ENCODE measurements at places on chromosomes 5 and 9.

DNA sequence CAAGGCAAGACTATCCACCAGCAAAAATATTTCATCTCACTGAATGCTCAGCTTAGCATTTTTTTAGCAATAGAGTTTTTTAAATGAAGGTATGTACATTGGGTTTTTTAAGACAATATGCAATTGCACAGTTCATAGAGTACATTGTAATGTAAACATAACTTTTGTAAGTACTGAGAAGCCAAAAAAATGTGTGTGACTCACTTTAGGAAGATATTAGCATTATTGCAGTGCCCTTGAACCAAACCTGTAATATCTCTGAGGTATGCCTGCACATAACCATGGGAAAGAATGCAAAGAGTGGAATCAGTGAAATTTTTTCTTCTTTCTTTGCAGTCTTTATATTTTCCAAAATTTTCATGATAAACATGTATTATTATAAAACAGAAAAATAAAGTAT lies 1533.3 kb upstream of the WWC1 start:
- DNase-seq = no peak

- no peak for DNase-seq
Measured at GRCh38 chr5:79378510-79379186, 135.3 kb downstream of the HOMER1 start.

DNA sequence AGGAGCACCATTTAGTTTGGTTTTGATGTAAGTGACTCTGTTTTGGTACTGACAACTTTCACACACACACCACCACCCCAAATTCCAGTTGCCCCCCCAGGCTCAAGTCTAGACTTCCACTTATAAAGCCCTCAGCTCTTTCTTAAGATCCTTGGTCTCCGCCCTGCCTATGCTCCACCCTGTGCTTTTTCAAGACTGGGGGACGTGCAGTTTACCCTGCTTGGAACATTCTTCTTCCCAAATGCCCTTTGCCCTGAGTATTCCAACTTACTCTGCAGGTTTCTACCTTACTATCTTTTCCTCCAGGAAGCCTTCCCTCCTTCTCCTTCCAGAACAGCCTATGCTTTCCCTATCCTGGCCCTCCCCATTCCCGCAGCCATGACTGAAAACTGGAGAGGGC lies 1.5 kb upstream of the TRIM14 start:
- no peak for DNase-seq

- DNase-seq = no peak
Measured at GRCh38 chr5:132205385-132206125, 22.1 kb downstream of the P4HA2 start.

GRCh38 chr9:91921371-91921770 lies 28.7 kb downstream of the ROR2 start:
- DNase-seq = no peak

- no peak for DNase-seq
Measured at GRCh38 chr5:67393211-67393610, 196.6 kb upstream of the CD180 start.

Data from CD14-positive monocyte (primary cell).